CD4-positive, alpha-beta T cell treated with Interferon alpha-2 for 1 hour (primary cell): ENCODE measurements at places on chromosomes 5 and 9.
A peak's percentile ranks its signal among the peaks of the same experiment; 100 is the strongest.

DNA sequence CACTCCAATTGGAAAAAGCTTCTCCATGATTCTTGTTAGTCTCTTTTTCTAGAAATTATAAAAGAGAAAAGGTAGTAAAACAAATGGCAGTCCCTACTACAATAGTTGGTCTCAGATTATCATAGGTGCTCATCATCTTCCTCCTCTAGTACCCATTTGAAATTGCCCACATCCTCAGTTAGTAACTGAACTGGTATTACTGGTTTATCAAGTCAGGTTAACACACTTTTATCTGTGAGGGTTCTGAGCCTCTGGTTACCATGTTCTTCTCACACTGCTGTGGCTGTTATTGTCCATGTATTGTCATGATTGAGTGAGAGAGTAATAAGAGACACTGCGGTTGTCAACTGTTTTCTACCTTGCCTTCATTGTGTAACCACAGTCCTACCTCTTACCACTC, 901.7 kb downstream of the TLE1 start:
- no peak for DNase-seq

DNA sequence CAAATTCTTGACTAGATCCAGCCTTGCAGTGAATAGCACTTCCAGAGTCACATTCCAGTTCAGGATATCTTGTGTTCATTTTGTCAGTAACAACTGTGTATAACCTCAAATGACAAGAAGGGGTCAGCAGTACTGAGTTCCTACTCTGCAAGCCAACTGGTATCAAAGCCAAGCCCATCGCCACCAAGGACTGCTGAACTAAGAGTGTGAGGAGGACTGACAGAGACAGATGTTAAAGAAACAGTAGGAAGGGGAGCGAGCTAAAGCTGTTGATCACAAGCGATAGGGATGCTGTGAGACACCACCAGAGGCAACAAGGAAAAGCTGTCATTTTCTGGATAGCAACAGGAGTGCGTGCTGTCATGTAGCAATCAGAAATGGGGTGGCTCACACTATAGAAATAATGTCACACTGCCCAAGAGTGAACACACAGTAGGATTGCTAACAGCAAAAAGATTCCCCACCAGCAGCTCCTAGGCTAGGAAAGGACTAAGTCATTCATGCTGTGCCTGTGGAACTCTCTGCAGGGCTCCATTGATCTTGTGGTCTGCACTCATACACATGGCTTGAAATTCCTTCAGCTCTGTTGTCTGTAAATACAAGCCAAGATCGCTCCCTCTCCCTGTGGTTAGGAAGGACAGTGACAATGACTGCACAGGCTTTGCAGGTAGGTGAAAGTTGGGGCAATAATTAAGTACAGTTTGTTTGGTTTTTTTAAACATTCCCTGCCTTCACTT, 658.6 kb downstream of the NR2F1-AS1 start:
- DNase-seq, result no peak

GRCh38 chr5:82884821-82885471, 192.2 kb downstream of the TMEM167A start:
- no peak for DNase-seq

- no peak for DNase-seq
These were observed 32.4 kb downstream of the MYO10 start for GRCh38 chr5:16903480-16904300.

GRCh38 chr5:151008210-151008491, 12.2 kb upstream of the GPX3 start:
- no peak for DNase-seq

DNA sequence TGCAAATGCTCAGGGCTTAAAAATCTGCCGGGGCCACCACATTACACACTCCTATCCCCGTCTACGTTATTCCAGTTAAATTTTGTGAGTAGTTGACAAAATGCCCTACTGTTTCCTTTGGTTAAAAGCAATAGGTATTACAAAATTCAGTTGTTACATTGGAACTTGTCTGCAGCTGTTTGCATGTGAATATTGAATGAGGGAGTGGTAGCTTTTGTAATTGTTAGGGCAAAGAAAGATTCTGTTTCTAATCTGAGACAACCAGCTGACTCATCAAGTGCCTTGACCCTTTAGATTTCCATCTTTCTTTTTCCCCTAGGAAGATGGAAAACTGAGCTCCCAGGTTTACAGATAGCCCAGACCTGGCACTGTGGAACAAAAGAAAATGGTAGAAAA, 30.2 kb downstream of the MAML1 start:
- DNase-seq, result no peak

DNA sequence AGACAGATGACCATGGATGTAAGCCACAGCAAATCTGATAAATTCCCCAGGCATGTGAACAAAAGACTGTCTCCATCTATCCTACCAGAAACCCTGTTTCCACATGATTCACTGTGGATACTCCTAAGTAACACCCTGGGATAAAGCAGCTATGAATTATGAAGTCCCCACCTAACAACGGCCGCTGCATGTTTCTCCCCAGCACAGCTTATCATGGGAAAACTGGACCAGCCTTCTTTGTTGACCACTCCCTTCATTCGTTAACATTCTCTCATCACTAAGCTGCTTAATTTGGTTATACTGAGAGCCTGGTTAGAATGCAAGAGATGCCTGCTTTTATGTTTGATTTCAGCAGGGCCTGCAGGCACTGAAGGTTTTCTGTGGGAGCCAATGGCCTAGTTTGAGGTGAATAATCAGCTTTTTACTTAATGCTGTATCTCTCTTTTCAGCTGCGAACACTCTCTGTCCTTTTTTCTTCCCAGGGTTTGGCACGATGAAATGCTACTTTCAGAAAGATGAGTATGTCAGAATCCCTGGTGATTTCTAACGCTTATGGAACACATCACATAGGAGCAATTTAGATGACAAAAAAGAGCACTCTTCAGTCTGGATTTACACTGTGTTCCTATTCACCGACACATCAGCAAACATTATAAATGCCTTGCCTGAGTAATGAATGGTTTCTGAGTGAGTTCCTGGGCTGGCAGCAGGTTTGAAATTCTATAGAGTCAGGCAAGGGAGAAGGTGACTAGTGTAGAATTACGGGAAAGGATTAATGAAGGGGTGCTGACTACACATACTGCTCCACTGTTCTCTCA, 318.4 kb upstream of the ZNF608 start:
- DNase-seq, result no peak

DNA sequence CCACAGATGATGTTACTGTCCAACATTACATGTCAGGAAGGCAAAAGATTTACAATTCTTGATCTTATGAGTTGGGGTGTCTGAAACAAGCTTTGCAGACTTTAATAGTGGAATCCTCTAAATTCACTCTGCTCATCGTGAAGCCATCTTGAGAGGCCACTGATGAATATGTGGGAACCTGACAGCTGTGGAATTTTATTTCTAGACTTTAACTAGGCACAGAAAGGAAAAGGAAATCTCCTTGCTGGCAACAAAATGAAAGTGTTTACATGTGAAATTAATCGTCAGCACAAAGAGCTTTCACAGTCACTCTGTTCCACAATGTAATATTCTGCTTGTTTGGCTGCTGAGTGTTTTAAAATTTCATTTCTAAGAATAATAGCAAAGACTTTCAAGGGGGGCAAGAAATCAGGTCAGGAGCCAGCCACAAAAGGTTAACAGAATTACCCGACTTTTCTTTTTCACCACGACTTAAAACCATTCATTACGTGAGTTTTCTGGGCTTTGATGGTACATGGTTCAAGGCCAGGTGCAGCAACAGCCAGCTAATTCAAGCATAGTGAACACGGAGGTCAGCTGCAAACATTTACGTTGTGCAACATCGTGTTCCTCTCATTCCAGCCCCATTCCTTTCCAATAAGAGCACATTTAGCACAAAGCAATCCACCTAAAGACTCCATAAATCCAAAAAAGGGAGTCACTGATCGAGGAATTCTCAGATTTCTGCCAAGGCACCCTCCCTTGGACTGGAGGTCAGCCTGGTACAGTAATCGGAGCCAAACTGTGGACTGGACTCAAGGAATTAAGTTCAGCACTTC, 14.6 kb downstream of the NREP start:
- DNase-seq, result no peak

GRCh38 chr5:68224509-68225187, 9.1 kb downstream of the PIK3R1 start:
- no peak for DNase-seq

GRCh38 chr5:140563596-140563995, 802 bp downstream of the APBB3 start:
- no peak for DNase-seq

- DNase-seq, result no peak
These were observed 989 bp upstream of the FBN2 start for GRCh38 chr5:128539038-128539429.

DNA sequence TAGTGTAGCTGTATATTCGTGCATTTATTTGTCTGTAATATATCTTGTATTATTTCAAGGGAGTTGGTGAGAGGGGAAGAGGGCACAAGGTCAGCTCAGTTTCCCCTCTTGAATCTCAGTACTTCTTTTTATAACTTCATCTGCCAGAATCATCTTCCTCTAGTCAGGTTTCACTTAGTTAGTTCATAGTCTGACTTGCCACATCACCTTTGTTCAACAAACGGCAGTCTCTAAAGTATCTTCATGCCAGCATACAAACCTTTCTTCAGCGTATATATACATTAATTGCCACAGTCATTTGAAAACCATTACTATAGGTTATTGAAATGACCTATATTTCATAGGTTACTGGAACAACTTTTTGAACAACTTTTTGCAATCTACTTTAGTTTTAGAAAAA, 1.6 kb downstream of the ECM2 start:
- DNase-seq, result no peak

- no peak for DNase-seq
These were observed 181.8 kb downstream of the SAXO1 start for GRCh38 chr9:18851069-18851795.

DNA sequence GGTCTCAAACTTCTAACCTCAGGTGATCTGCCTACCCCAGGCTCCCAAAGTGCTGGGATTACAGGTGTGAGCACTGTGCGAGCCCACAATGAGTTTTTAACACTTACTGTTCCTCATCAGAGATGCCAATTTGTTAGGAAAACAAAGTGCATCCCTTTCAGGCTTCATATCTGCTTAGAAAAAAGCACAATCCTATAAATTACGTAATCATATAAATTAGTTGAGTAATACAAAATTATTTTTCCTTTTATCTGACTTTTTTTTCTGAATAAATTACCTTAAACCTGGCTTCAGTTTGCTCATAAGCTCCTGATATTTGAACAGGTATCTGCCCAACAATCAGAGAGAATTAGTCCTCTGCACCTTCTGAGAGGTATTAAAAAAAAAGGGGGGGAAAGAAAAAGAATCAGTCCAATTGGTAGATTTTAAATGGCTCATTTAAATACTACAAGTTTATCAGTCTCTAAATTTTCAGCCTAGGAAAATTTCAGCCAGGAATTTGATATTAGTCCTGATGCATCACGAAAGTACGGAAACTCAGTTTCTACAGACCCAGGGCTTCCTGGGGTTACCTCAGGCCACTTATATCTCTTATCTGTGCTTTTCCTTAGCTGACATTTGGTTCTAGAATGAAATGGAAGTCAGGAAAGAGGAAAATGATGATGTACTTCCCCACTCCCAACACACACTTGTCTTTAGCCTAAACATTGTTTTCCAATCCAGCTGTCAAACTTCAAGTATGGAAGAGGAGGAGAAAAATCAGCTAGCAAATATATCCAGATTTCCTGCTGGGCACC, 26.8 kb downstream of the ITGA1 start:
- no peak for DNase-seq

GRCh38 chr5:173499471-173500212, 116.8 kb downstream of the BOD1 start:
- no peak for DNase-seq

GRCh38 chr5:161790926-161791325, 57.0 kb upstream of the GABRA1 start:
- DNase-seq, result no peak

DNA sequence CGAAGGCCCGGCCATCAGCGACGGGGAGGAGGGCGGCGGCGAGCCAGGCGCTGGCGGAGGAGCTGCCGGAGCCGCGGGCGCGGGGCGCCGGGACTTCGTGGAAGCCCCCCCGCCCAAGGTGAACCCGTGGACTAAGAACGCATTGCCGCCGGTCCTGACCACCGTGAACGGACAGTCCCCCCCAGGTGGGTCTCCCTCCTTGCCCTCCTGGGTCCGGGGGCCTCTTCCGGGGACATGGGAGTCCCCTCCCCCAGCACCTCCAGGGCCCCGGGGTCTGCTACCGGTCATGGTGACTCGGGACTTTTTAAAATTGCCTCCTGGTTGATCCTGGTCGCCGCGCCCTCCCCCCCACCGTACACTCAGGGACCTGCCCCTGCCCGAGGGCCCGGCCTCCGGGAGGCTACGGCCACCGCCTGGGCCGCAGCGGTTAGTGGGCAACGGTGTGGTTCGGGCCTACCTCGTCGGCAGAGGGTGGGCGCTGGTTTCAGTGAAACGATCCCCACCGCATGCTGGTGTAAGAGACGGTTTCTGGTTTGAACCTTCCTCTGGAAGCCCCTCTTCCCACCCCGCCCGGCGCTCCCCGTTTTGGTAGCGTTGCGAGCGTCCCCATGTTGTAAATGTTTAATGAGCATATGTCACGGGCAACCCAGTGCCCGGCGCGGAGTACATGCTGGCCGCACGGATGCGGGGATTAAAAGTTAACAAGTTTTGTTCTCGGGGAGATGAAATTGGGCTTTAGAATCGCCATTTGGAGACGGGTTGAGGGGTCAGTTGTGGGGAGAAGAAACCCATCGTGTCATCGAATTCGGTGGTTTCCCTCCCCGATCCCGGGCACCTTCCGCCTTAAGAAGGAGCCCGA, 1.1 kb downstream of the LARP1 start:
- peak; percentile 22 for DNase-seq

DNA sequence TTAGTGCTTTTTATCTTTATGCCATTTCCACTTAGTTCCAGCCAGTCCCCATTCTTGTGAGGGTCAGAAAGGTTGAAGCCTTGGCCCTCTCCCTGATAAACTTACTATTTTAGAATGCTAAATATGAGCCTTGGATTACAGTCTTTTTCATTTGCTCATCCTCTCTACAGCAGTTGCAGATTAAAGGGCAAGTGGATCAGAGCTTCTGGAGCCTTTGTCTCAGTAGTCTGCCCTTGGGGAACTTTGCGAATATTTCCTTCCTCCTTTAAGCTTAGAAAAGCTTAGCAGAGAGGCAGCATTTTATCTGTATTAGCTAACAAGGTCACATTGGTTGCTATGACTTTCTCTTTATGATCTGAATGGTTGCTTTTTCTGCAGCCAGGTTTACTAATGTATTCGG, 11.5 kb downstream of the FSD1L start:
- no peak for DNase-seq

GRCh38 chr5:180294913-180295555, 3.2 kb upstream of the MAPK9 start:
- no peak for DNase-seq

- no peak for DNase-seq
These were observed 5.8 kb upstream of the CCNH start for GRCh38 chr5:87418506-87418905.

- no peak for DNase-seq
These were observed 24.6 kb upstream of the APBA1 start for GRCh38 chr9:69696802-69697201.

GRCh38 chr5:181189363-181189961, 15.5 kb downstream of the TRIM7 start:
- peak; percentile 73 for DNase-seq
